HCT116 (cell line): ENCODE measurements at places on chromosomes 12 and 14. TPM values are rescaled to one million over a fixed set of nuclear protein-coding genes. Genes with fewer than 3 reads are reported as not detected.

DNA sequence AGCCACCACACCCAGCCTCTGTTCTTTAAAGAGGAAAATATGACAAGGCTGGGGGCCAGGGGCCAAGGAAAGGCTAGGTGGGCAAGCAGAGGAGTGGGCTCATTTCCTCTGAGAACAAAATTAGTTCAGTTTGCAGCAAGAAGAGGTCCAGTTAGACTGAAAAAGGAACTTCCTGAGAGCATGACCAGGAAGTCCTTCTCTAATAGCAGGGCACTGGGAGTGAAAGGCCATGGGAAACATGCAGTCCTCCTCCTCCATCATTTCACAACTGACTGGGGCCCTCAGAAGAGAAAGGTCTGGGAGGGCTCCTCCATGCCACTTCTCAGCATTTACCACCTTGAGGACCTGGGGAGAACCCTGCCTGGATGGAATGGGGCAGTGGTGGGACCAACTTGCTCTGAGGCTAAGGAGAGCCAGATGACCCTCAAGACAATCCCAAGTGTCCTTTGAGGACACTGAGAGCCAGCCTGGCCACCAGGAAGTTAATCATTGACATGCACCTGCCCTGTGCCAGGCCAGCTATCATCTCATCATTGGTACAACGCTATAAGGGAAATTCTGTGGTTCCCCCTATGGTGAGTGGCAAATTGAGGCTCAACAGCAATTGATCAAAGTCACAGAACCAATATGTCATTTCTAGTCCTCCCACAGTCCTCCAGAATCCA, 2.0 kb downstream of the AQP2 start:
- DNase-seq: no peak

- no peak for DNase-seq
These were observed 100.5 kb upstream of the SLC38A2 start for GRCh38 chr12:46472893-46473633.

GRCh38 chr12:63821781-63822251, 22.7 kb upstream of the SRGAP1 start:
- no peak for DNase-seq

GRCh38 chr14:81737938-81738337, 204.3 kb upstream of the SEL1L start:
- no peak for DNase-seq

The KCNA5 gene
- not detected for total RNA-seq

The GDF3 gene
- not detected for total RNA-seq
